ENCODE measurements at places on chromosomes 7 and 10.

DNA sequence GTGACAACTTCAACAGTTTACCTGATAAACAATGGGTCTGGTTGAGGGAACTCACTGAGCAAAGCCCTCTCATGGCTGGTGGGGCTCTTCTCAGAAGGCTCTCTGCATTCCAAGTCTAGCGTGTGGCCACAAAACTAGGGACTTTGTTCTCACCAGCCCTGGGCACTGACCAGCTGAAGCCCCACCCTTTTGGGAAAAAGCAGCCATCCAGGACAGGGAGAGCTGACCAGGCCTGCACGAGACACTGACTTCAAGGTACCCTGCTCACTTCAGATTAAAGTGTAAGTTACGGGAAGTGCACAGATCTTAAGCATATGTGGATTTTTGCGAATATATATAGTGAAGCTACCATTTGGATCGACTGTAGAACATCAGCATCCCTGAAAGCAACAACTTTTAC, 67.4 kb upstream of the LRRC4 start:
- no peak for DNase-seq

GRCh38 chr7:20330928-20331909, 519 bp downstream of the ITGB8 start:
- peak; percentile 71 for DNase-seq

- DNase-seq = peak; percentile 7
Observed at GRCh38 chr7:102303669-102304422, 17.2 kb downstream of the SH2B2 start.

- DNase-seq = no peak
Observed at GRCh38 chr10:119821182-119821581, 51.5 kb downstream of the MCMBP start.

GRCh38 chr7:90758933-90759562, 162.9 kb downstream of the CDK14 start:
- DNase-seq = no peak

DNA sequence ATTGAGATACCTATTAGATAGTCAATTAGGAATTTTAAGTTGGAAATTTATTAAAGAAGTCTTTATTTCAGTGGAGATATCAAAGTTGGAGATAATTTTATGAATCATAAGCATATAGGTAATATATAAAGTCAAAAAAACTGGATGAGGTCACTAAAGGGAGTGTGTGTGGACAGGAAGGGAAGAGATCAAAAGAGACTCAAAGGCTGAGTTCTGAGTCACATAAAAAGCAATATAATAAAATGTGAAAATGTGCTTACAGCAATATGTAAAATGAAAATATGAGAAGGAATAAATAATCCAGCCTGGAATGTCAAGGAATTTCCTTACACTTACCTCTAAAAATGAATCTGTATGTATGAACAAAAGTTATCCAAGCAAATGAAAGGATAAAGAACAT, 583.3 kb upstream of the SORCS1 start:
- DNase-seq = no peak

GRCh38 chr10:19683960-19684359, 132.3 kb upstream of the PLXDC2 start:
- DNase-seq = no peak

DNA sequence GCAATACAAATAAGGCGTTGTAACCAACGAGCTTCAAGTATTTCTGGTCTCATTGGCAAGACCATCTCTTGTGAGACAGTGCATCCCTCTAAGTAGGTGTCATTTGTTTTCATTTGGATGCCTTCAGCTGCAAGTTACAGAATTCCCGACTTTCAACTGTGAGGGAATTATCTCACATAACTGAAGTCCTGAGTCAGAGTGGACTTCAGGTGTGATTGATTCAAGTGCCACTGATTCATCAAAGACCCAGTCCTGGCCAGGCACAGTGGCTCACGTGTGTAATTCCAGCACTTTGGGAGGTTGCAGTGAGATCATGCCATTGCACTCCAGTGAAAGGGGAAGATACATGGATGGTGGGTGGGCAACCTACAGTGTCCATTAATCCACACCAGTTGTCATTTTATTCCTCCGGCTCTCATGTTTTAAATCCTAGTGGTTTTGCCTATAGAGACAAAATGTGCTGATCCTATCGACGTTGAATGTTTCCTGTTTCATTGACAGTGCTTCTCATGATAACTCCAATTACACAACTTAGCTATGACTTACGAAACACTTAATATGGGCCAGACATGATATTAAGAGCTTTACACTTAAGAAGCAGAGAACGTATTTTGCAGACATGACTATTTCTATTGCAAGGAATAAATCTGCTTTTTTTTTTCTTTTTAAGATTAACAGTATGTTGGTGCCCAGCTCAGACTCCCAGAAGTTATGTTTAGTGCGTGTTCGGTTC, 268.0 kb downstream of the FRMD4A start:
- no peak for DNase-seq

GRCh38 chr7:71254751-71255150, 122.8 kb downstream of the GALNT17 start:
- DNase-seq = no peak

GRCh38 chr7:41098846-41099245, 604.0 kb downstream of the INHBA start:
- DNase-seq = no peak

GRCh38 chr10:5620966-5621365, 45.4 kb downstream of the ASB13 start:
- no peak for DNase-seq

DNA sequence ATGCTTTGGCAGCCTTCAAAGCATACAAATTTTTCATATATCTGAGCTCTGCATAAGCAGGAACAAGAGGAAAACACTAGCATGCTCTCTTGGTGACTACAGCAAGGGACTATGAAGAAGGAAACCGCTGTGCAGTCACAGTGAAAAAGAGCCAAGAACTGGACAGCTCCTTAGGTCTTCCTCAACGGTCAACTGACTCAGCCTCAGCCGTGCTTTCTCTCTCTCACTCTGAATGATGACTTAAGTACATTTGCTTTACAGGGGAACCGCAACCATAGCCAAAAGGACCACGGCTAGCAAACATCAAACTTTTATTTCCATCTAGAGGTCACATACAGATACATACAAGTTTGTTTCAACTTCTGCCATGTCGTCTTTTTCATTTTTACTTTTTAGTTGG, 69.9 kb downstream of the HYCC1 start:
- DNase-seq = no peak

DNA sequence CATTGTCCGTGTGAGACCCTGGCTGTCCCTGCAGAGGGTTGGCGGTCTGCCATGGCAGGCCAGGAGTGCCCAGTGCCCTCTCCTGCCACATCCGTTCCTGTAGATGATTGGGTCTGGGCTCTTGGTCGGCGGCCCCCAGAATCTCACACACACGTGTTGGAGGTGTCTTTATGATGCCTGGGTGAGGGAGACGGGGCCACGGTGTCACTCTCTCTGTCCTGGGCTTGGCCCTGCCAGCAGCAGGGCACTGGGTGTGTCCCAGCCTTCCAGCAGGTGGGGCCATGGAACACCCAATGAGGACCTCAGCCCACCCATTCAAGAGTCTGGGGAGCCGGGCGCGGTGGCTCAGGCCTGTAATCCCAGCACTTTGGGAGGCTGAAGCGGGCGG, 30.2 kb downstream of the UNC5B start:
- DNase-seq = no peak

DNA sequence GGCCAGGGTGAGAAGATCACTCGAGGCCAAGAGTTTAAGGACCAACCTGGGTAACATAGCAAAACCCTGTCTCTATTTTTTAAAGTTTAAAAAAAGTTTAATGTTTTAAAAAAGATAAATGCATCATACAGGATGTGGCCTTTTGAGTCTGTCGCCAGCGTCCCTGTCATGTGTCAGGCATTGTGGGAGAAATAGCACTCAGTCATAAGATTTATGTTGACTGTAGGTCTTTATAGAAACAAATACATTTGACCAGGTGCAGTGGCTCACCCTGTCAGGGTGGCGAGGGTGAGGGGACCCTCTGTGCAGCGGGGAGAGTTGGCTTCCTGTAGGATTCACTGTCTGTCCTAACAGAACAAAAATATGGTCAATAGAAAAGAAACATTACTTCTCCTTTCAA, 63.5 kb upstream of the SH2B2 start:
- DNase-seq = no peak

GRCh38 chr7:2611922-2612321, 19.9 kb upstream of the TTYH3 start:
- no peak for DNase-seq

DNA sequence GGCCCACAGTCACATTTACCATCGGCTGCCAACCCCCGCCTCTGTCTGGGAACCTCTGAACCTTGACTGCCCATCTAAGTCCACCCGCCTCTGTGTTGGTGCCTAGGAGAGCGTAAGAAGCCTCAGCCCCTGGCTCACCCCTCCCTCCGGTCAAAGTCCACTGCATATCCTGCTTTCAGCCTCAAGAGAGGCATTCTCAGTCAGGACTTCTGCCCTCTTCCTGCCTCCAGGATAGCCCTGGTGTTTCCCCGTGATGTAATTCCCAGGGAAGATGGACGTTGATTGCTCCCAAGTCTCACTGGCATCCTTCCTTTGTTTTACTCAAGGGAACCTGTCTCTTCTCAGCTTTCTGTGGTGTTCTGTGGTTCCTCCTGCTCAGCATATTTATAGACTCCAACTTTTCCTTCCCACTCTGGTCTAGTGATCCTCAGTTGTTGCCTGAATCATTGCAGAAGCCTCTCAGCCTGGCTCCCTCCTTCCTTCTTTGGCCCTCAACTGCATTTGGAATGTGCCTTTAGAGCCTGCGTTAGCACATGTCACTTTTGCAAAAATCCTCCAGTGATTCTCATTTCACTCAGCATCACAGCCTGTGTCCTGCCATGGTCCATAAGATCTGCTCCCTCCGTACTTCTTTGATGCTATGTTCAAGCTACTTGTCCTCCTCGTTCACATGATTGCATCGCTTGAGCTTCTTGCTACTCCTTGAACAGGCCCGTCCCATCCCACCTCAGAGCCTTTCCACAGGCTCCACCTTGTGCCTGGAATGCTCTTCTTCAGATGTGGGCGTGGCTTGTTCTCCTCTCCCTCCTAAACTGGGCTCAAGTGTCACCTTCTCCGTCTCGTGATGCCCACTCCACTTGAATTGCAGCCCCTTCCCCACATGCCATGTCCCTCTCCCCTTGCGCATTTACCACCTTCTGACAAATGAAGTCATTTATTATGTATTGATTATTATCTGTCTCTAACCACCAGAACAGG, 124.2 kb downstream of the PLPP4 start:
- no peak for DNase-seq

DNA sequence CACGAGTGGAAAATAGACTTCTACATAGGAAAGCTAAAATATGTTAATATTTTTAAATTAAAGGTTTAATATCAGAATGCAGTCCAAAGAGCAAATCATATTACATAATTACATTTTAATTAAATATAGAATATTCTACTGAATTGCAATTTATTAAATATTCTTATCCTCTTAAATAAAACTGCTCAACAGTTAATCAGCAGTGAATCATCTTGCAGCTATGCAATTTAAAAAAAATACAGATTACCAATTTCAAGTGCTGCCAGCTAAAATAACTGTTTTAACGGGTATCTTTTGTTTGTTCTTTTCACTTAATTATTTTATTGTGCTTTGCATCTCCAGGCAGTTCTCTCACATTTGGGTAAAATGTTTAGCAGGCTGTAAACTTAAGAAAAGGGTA, 82.2 kb downstream of the ZNRF2 start:
- DNase-seq = no peak

DNA sequence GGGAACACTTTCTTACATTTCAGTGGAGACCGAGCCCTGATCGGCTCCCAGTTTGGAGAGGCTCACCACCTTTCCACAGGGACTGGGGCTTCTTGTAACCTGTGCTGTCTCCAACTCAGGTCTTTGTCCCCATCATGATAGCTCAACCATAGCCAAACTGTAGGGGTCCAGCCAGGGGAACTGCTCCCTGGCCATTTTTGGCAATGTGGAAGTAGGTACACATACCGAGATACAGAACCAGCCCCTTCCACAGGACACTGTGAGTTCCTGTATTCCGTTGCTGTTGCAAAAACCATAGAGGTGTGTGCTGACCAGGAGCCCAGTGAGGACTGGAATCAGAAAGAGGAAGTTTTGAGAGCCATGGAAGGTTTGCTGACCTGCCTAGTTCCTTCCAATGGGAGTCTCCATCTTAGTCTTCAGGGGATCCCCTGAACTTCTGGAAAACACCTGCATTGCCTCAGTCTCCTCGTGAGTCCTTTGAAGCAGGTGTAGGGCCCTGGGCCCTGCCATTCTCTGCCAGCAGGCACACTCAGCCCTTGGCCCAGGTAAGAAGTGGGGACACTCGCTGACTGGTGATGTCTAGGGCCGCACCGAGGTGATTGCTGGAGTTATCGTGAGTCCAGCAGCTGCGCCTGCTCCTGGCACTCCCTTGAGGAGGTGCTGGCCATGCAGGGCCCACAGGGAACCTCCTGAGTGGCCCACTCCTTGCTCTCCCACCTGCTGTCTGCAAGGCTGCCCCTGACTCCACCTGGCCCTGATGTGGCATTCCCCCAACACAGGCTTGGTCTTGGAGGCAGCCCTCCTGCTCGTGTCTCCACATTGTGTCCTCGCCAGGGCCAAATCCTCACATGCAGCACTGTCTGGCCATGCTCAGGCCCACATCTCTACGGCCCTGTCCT, 11.2 kb downstream of the WDFY4 start:
- no peak for DNase-seq

GRCh38 chr10:49325916-49326783, 27.2 kb downstream of the C10orf71 start:
- no peak for DNase-seq

DNA sequence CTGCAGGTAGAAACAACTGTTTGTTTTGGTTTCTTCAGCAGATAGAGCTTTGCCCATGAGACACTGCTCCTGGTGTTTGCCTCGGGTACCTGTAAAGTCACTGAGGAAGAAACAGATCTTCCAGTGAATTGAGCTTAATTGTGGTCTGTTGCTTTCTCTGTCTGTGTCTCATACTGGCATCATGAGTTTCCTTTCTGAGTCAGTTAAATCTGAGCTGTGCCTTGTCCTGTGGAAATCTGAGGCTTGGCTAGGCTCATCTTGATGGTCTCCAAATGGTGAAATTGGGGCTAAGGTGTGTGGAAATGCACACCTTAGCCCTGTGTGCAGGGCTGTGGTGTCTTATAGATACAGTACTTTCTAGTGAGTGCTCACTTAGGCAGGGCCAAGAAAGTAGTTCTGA, 67.4 kb downstream of the GBF1 start:
- no peak for DNase-seq

DNA sequence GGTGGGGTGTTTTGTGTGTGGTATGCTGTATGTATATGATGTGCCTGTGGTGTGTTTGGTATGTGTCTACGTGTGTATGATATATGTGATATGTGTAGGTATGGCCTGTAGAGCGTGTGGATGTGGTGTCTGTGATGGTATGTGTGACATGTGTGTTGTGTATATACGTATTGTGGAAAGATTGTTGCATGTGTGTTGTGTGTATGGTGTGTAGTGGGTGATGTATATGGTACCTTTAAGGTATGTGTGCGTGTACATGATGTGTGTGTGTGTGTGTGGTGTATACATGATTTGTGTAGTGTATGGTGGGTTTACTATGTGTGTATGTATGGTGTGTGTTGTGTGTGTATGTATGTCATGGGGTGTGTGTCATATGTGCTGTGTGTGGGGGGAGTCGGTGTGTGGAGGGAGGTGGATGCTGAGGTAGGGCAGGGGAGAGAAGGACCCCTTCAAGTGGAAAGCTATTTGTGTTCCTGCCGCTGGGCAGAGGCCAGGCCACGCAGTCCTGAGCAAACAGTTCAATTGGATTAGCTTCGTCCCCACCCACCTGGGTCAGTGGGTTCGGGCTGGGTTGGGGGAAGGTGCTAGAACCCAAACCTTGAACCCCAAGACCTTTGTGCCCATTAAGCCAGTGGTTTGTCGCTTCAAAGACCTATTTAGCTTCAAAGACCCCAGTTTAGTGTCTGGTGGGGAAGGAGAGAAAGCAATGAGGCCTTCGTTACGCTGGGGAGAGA, 1.9 kb upstream of the TRPV6 start:
- no peak for DNase-seq

Measured in NCI-H510A treated with DMSO at 0.1 percent for 48 hours (cell line).